ENCODE measurements at places on chromosomes 3 and 15.

DNA sequence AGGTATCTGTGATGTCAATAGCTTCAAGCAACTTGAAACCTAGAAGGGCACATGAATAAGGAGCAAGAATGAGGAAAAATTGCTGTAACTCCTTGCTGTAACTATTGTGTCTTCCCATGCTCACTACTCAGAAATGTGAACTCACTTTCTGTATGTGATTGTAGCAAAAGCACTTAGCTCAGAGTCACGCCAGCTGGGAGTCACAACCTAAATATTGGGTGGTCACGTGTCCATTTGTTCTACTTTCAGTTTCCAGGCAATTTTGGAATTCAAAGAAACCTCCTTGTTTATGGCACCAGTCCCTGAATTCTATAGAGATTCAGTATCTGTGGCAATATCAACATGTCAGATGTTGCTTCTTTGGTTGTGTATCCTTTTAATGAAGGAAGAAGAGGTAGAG, 241.6 kb upstream of the AZI2 start:
- DNase-seq: no peak

GRCh38 chr15:22850055-22850454, 11.6 kb downstream of the NIPA2 start:
- DNase-seq: no peak

DNA sequence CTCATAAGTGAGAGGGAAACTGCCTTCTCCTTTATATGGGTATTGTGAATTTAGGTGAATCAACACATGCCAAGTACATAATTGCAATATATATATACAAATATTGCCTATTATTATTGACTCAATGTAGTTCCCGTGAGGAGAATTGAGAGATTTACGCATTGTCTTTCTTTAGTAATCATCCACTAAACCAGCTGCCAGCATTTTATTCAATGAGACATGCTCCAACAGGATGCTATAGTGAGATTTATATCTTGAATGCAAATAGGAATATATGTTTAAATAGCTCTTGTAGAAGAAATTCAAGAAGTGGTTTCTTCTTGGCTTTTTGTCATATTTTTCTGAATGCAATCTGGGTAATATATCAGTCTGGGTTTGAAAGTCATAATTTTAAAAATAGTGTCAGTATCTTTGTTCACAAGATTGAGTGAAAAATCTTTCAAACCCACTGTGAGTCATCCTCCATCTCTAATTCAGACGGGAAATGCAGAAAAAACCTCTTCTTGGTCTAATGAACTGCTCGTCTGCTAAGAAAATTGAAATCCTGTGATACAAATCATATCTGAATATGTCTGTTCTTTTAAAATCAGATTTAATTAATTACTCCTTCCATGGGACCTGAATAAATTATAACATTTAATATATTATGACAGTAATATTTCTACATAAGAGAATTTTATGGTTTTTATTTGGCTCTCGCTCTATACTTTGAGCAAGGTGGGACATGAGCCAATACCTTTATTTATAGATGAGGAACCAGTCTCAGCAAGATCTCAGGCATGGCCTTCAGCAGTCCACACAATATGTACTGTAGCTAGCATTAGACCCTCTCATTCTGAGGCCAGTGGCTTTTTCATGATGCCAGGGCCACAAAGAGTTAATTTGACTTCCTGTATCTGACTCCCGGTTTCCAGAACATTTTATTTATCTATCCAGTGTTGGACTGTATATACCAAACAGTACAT, 516.0 kb downstream of the GABRG3 start:
- no peak for DNase-seq

GRCh38 chr3:147616998-147617619, 207.9 kb downstream of the ZIC1 start:
- no peak for DNase-seq

GRCh38 chr3:21517184-21517583, 233.8 kb downstream of the ZNF385D start:
- DNase-seq: no peak

GRCh38 chr15:70083418-70083817, 14.3 kb downstream of the TLE3 start:
- DNase-seq: no peak

DNA sequence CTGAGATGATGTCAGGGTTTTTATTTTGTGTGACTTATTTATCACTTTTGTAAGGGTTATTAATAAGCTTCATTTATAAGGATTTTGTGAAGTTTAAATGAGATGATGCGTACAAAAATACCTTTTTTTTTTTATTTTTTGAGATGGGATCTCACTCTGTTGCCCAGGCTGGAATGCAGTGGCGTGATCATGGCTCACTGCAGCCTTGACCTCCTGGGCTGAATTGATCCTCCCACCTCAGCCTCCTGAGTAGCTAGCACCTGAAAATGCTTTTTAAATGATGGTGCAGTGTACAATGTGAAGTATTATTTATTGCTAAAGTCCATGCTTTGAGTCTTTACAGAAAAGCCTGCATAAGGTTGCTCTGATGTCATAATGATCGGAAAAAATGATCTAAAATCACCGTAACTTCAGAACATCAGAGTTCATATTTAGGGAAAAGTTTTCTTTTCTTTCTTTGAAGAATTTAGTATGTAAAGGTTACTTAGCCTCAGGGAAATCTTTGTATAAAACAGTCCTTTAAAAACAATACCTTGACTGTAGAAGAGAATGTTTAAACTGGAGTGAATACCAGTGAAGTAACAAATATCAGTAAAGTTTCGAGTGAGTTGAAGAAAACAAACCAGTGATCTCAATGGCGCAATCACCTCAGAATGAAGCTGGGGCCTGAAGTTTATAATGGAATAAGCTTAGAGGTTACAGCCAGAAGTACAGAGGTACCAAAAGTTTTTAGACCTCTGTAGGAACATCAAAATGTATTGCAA, 29.7 kb downstream of the TCF12 start:
- no peak for DNase-seq

DNA sequence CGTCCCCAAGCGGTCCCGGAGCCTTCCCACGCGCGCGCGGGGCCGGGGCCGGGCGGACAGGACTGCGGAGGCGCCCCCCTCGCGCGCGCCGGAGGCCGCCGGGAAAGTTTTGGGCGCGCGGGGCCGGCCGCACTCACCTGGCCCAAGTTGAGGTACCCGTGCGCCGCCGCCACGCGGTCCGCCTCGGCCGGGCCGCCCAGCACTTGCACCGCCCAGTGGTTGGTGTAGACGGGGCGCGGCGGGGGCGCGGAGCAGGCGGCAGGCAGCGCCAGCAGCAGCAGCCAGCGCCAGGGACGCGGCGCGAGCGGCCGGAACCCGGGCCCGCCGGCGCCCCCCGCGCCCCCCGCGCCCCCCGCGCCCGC, 289 bp downstream of the PCSK6 start:
- no peak for DNase-seq
